ENCODE measurements at places on chromosomes 2 and 18. TPM values are rescaled to one million over a fixed set of nuclear protein-coding genes. Genes with fewer than 3 reads are reported as not detected.

The PLCL1 gene
- 2.6 TPM for total RNA-seq

The REEP1 gene
- 0.28 TPM for total RNA-seq

The SPRED2 gene
- total RNA-seq: 16.4 TPM

The DYNC2LI1 gene
- 3.1 TPM for total RNA-seq

The TTN gene
- 11.6 TPM for total RNA-seq

The CD28 gene
- 128 TPM for total RNA-seq

The ACOXL gene
- total RNA-seq: not detected
